ENCODE measurements at places on chromosomes 7 and 10.

DNA sequence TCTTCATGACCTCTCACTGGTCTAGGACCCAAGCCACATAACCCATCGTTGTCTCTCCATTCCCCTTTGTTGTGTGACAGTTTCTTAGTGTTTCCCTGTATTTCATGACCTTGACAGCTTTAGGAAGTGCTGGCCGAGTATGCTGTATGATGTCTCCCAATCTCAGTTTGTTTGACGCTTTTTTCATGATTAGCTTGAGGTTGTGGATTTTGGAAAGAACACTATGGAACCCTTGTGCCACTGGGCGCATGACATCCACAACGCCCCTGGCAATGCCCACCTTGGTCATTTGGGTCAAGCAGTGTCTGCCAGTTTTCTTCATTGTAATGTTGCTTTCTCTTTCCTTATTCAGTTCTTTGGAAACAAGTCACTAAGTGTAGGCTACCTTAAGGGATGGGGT lies 52.3 kb downstream of the RBM33 start:
- no peak for DNase-seq

GRCh38 chr10:48792121-48792520 lies 107.4 kb downstream of the WDFY4 start:
- no peak for DNase-seq

GRCh38 chr7:127619681-127620405 lies 1.9 kb upstream of the PAX4 start:
- peak; percentile 7 for DNase-seq

DNA sequence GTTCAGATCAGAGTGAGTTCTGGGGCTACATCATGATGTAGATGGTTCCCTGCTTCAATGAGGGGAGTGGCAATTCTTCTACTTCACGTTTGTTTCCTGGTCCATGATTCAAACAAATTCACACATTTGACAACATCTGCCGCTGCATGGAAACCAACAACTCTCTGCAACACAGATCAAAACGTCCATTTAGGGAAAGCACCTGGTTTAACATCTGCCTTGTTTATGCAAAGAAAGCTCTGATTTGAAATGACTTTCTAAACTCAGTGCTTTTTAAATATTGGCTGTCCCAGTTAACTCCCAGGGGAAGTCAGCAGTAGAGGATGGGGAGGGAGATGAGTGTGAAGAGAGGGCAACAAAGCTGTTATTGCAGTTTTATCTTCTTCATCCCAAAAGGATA lies 93.8 kb downstream of the GAD2 start:
- DNase-seq: no peak

DNA sequence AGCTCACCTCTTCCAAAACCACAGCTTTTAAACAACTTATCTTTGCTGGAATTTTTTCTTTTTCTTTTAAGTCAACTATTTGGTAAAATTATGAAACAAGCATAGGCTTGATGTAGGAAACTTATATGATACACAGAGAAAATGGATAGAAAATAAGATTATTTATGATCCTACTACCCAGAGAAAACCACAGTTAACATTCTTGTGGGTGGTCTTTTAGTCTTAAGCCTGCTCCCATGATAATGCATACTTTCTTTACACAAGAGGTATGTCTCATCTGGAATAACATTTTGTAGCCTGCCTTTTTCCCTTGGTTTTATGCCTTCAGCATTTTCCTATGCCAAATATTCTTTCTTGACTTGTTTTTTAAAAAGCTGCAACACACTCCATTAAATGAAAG lies 21.4 kb downstream of the PLPP4 start:
- DNase-seq: no peak

GRCh38 chr7:28389504-28390395 lies 22.6 kb upstream of the CREB5 start:
- peak; percentile 69 for DNase-seq

GRCh38 chr10:34403512-34403911 lies 411.6 kb downstream of the PARD3 start:
- no peak for DNase-seq

DNA sequence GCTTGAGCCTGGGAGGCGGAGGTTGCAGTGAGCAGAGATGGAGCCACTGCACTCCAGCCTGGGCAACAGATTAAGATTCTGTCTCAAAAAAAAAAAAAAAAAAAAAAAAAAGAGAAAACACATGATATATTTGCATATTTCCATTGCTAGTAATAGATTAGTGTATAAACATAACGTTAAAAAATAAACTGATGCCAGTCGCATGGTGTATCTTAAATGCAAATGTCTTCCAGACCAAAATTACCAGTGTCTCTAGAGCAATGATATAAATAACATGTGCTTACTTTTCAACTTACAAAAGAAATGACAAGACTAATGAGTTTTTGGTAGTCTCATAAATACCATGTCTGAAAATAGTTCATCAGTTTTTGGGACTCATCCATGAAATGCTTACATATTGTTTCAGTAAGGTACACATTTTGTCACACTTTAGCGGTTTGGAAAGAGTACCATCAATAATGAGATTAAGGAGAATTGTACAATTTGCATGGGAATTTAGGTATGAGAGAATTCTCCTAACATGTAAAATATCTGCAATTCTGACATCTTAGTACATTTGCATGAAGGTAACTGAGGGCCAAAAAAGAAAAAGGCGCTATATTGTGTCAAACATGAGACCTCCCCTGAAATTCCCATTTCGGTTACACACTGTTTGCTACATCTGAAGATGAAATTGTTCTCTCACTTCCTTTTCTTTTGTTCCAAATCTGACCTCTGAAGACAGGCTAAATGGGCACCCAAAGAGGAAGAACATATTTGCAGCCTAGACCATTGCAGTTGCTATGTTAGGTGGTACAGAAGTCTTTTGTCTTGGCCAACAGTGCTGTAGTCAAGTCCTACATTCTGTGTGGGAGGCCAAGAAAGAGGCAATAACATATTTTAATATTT lies 51.5 kb upstream of the PIP4K2A start:
- DNase-seq: no peak

DNA sequence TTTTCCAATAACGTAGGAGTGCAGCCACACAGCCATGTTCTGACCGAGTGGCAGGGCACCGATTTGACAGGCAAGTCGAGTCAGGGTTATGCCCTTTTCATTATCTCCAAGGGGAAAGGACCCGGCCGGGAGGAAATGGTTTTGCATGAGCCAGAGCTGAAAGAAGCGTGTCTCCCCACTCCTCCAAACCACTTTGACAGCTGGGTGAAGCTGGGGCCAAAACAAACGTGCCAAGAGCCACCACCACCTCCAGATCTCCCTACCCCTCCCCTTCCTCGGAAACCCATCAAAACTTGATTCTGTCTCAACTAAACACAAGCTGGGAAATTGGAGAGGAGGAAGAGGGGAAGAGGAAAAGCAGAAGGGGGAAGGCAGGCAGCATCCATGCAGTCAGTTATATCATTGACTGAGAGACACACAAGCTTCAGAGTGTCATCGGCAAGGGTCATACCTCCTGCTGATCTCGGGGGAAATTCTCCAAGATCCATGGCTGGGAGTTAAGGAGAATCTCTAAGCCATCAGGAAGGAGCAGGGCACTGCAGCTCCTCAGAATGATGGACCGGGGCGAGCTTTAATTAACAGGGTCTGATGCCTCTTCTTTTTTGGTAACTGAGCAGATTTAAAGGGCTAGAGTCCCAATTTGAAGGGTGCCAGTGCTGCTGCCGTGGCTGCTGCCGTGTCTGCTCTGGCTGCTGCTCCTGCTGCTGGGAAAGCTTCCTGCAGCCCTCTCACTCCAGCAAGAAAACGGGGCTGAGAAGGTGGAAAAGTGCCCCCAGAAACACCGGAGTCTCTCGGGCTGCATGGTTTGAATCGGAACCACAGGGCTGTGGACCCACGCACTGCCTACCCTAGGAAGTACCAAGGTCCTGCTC lies 34.7 kb upstream of the CALN1 start:
- peak; percentile 35 for DNase-seq
